Activated naive CD8-positive, alpha-beta T cell treated with anti-CD3 and anti-CD28 coated beads, Interleukin-2, amount 50 U/mL, for 16 hours (primary cell): ENCODE measurements at places on chromosomes 16 and 17.

DNA sequence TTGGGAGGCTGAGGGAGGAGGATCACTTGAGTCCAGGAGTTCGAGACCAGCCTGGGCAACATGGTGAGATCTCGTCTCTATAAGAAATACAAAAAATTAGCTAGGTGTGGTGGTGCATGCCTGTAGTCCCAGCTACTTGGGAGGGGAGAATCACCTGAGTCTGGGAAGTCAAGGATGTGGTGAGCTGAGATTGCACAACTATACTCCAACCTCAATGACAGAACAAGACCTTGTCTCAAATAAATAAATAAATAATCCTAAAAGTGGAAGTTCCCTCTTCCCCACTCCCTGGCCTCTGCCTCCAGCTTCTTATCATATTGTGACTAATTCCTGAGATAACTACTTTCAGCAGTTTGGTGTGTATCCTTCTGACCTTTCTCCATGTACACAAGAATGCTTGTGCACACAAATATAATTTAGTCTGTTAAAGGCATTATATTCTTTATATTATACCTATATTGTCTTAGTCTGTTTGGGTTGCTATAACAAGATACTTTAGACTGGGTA, 23.5 kb upstream of the DNAJA2 start:
- DNase-seq, result no peak

- no peak for DNase-seq
Measured at GRCh38 chr17:61254904-61255303, 144.7 kb upstream of the TBX2 start.

- no peak for DNase-seq
Measured at GRCh38 chr17:77901481-77901880, 57.0 kb upstream of the TNRC6C start.

- no peak for DNase-seq
Measured at GRCh38 chr16:30728899-30729672, 19.1 kb upstream of the PHKG2 start.

- DNase-seq, result no peak
Measured at GRCh38 chr16:83674931-83675535, 132.7 kb upstream of the HSBP1 start.

DNA sequence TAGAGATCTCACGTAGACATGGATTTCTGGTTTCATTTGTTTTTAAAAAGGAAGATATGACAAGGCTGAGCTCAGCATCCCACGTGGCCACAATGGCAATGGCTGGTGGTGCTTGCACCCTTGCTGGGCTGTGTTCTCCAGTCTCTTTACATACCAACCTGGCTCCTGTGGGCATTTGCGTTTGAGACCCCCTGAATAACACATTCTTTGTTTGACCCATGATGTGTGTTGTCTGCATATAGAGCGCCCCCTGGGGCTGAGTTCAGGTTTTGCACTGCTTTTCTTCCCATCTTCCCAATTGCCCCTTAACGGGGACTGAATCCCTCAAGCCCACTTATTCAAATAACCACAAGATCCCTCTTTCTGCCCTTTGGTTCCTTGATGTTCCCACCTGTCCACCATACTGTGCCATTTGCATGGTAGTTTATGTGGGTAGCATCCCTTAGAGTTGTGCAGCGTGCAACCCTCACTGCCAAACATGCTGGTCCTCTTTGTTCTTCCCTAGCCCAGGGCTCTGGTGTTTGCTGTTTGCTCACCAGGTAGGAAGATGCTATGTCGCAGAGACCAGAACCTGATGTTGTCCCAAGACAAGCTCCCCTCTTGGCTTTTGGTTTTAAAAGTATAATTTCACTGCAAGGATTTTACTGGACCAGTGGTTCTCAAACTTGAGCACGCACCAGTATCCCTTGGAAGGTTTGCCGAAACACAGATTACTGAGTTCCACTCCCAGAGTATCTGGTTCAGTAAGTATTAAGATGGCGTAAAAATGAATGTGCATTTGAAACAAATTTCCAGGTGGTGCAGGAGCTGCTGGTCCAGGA, 38.5 kb upstream of the NKD1 start:
- no peak for DNase-seq

DNA sequence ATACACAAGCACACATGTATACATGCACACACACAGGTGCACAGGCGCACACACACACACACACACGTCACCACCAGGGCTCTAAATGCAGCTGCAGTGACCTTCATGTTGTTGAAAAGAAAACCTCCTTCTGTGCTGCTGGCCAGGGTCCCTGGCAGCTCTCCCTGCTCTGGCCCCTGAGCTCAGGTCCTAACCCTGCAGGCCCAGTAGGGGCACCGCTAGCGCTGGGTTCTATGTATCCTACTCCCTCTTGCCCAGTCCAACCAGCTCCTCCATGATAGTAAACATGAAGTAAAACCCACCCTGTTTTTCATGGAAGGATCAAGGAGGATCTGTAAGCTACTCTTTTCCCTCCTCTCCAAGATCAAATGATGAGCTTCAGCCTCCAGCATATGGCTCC, 172.8 kb downstream of the RBFOX3 start:
- no peak for DNase-seq

DNA sequence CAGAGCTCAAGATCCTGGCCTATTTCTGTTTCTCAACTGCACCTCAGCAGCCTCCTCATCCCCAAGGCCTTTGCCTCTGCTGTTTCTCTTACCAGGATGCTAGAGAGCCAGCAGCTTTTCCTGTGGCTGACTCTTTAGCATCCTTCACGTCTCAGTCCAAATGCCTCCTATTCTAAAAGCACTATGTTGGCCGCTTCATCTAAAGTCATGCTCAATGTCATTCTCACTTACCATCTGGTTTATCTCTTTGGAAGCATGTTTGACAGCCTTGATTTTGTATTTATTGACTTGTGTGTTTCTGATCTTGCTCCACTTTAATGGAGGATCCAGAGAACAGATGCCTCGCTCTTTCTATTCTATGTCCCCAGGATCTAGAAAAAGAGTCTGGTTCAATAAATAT, 351.8 kb upstream of the CDH11 start:
- no peak for DNase-seq

DNA sequence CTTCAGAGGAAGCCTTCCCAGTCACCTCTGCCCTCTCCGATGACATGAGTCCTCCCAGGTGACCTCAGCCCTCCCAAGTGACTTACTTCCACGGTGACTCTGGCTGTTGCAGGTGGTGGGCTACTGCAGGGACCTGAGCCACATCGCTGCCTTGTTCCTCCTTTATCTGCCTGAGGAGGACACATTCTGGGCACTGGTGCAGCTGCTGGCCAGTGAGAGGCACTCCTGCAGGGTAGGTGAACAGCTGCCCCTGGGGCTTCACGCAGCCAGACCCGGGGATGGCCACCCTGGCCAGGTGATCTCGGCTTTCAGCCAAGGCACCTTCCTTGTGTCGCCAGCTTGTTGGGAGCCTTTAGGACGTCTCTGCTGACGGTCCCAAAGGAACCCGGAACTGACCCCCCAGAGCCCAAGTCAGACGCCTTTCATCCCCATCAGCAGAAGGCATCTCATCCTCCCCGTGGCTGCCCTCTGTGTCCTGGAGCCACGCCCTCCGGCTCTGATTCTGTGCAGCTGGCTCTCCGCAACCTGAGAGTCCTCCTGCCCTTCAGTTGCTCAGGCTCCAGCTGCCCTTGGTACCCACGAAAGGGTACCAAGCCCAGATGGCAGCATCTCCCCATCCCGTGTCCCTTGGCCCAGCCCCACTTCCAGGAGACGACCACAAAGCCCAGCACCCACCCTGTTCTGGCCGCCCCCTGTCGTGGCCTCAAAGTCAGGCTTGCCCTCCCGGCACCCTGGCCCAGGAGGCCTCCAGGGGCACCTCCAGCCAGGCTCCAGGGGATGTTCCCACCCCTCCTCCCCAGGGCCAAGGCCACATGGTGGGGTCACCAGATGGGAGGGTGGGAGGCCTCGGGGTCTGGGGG, 81.7 kb downstream of the GOSR1 start:
- DNase-seq, result no peak

- DNase-seq, result no peak
Measured at GRCh38 chr17:43327421-43327820, 71.4 kb upstream of the ARL4D start.

GRCh38 chr17:8436169-8436843, 622 bp downstream of the NDEL1 start:
- peak; percentile 7 for DNase-seq

DNA sequence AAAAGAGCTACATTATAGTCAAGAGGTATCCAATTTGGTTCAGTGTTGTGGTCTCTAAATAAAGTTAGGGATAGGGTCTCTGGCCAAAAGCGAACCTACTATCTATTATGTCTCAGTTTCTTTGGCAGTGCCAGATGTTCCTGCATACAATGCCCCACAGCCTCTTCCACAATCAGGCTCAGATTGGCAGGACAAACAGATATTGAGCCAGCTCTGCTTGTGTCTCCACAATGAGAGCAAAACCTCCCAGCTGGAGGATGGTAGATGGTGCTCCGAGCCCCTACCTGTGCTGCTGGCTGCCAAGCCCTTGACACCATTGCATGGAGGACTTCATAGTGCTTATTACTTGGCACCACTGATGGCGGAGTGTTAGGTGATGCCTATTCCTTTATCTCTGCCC, 19.7 kb downstream of the PHAF1 start:
- no peak for DNase-seq

DNA sequence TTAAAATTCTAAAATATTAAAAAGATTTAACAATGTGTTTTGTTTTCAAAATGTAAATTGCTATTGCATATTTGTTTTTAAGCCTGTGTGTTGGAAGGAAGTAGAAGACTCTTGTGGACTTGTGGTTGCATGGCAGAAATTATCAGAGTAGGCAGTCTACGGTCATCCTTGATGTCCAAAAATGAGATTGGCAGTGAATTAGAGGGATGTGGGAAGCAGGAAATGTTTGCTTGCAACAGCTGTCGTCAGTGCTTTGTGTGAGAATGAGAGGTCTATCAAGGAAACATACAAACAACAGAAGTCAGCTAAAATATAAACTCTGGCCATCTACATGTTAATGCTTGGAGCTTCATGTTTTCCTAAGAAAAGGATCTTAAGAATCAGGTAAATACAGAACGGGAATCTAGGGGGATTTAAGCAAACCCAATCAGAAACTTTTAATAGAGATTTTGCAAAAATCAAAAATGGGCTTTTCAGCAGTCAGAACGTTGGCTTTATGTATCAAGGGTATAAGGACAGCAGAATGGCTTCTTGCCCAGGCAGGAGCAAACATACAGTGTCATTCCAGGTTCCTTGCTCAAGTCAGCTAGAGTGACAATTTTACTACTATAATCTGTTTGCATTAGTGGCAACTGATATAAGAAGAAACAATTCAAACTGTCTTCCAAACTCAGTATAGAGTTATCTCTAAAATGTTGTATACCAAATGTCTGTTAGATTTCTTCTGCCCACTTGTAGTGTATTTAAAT, 196.7 kb downstream of the CYB561 start:
- no peak for DNase-seq
